Pancreas (tissue), 10 donors: ENCODE measurements at places on chromosomes 2 and 18. TPM values are rescaled to one million over a fixed set of nuclear protein-coding genes. Genes with fewer than 3 reads are reported as not detected.

- H3K27me3 ChIP-seq: no peaks in the 10 kb centered on the region
- H3K36me3 ChIP-seq: no peaks in the 10 kb centered on the region
- H3K27ac ChIP-seq: no peak overlapping the region
- no peak overlapping the region for H3K4me3 ChIP-seq
- H3K4me1 ChIP-seq: no peaks in the 10 kb centered on the region
Observed at GRCh38 chr18:13566941-13567746, 159.2 kb downstream of the FAM210A start.

DNA sequence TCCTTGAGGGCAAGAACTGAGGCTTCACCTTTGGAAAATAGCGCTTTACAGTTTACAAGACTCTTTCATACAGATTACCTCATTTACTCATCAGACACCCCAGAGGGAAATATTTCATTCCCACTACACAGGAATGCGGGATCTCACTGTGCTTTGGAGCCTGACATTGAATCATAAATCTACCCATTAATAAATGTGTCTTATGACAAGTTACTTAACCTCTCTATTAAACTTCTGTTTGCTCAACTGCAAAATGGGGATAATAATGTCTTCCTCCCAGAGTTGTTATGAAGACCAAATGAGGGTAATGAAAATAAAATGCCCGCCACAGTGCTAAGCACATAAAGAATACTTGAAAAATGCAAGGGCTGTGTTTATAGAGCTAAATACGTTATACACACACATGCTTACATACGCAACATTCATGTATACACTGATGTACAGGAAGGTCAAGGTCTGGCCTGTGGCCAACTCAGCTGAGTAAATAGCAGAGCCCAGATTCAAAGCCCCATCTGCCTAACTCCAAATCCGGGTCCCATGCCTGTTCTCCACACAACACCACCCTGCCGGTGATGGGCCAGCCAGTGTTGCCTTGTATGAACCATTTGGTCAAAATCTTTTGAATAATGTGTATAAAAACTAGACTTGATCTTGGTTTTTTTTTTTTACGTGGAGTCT, 77.8 kb upstream of the STPG4 start:
- H3K4me3 ChIP-seq: no peak overlapping the region
- H3K4me1 ChIP-seq: no peaks in the 10 kb centered on the region
- no peaks in the 10 kb centered on the region for H3K27me3 ChIP-seq
- DNase-seq: no peak
- H3K36me3 ChIP-seq: no peaks in the 10 kb centered on the region
- no peak overlapping the region for H3K27ac ChIP-seq

GRCh38 chr18:40926679-40927078, 1028.4 kb upstream of the PIK3C3 start:
- no peaks in the 10 kb centered on the region for H3K4me1 ChIP-seq
- no peaks in the 10 kb centered on the region for H3K27me3 ChIP-seq
- DNase-seq: no peak
- H3K4me3 ChIP-seq: no peak overlapping the region

- no peak overlapping the region for H3K27ac ChIP-seq
- DNase-seq: no peak
- no peak overlapping the region for H3K4me3 ChIP-seq
- H3K4me1 ChIP-seq: no peaks in the 10 kb centered on the region
- no peaks in the 10 kb centered on the region for H3K27me3 ChIP-seq
- H3K36me3 ChIP-seq: no peaks in the 10 kb centered on the region
Observed at GRCh38 chr2:33495683-33496082, 19.2 kb downstream of the RASGRP3 start.

DNA sequence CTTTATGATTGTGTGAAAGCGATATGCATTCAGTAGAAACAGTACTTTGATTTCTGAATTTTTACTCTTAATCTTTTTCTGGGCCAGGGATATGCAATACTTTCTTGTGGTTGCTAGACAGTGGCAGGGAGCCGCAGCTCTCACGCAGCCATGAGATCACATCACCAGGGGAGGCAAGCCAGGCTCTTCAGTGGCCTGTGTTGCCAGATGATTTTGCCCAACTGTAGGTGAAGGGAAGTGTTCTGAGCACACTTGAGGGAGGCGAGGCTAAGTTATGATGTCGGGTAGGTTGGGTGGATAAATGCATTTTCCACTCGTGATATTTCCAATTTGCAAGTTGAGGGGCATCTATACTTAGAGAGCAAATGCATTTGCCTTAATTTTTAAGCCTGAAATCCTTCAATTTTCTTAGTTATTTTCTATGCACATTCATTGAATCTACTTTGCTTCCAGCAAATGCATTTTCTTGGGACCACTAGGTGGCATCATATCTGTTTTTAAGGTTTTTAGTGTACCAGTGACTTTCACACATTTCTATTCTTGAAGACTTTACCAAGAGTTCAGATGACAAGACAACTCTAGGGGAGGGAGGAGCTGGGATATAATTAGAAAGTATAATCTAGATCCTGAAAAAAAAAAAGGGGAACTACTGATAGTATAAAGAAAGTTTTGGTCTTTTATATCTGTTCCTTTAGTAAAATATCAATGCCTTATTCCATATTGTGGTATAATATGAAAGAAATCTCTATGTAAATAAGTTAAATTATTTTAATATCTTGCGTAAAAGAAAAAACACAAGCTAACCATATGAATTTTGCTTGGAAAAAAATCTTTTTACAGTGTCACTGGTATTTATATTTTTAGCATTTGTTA, 643.3 kb downstream of the SOCS6 start:
- H3K27me3 ChIP-seq: no peaks in the 10 kb centered on the region
- DNase-seq: no peak
- H3K36me3 ChIP-seq: no peaks in the 10 kb centered on the region
- no peak overlapping the region for H3K27ac ChIP-seq

GRCh38 chr2:129752176-129752575, 227.3 kb upstream of the RAB6C start:
- no peak for DNase-seq
- no peaks in the 10 kb centered on the region for H3K27me3 ChIP-seq
- no peak overlapping the region for H3K27ac ChIP-seq

SERPINB11 gene
- polyA plus RNA-seq: not detected

GRCh38 chr2:17164550-17164949, 353.7 kb downstream of the RAD51AP2 start:
- H3K27me3 ChIP-seq: no peaks in the 10 kb centered on the region
- no peak overlapping the region for H3K27ac ChIP-seq
- H3K4me1 ChIP-seq: no peaks in the 10 kb centered on the region
- H3K36me3 ChIP-seq: no peaks in the 10 kb centered on the region
- DNase-seq: no peak

ANKRD36 gene
- polyA plus RNA-seq: 7.5 TPM

- H3K27me3 ChIP-seq: no peaks in the 10 kb centered on the region
- H3K4me1 ChIP-seq: no peaks in the 10 kb centered on the region
- no peak for DNase-seq
- no peak overlapping the region for H3K4me3 ChIP-seq
- peaks cover 4% of the 10 kb centered on the region for H3K36me3 ChIP-seq
Observed at GRCh38 chr18:9244376-9244775, 90.2 kb upstream of the TWSG1 start.

GRCh38 chr2:11875481-11875880, 129.0 kb downstream of the LPIN1 start:
- H3K4me1 ChIP-seq: peaks cover 12% of the 10 kb centered on the region
- no peak overlapping the region for H3K4me3 ChIP-seq
- no peaks in the 10 kb centered on the region for H3K27me3 ChIP-seq
- H3K27ac ChIP-seq: no peak overlapping the region

DNA sequence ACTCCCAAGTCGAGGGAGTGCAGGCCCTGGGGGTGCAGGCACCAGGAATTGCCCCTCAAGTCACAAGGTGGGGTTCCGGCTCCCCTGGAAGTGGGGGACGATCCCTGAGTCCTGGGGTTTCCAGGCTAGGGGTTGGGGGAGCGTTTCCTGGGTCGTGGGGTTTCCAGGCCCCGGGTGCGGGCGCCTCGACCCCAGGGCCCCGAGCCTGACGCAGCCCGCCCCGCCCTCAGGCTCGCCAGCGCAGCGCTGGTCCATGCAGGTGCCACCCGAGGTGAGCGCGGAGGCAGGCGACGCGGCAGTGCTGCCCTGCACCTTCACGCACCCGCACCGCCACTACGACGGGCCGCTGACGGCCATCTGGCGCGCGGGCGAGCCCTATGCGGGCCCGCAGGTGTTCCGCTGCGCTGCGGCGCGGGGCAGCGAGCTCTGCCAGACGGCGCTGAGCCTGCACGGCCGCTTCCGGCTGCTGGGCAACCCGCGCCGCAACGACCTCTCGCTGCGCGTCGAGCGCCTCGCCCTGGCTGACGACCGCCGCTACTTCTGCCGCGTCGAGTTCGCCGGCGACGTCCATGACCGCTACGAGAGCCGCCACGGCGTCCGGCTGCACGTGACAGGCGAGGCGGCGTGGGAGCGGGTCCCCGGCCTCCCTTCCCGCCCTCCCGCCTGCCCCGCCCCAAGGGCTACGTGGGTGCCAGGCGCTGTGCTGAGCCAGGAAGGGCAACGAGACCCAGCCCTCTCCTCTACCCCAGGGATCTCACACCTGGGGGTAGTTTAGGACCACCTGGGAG, 12.0 kb downstream of the SIGLEC15 start:
- no peaks in the 10 kb centered on the region for H3K36me3 ChIP-seq
- peak; percentile 81 for DNase-seq
- no peak overlapping the region for H3K27ac ChIP-seq
- no peak overlapping the region for H3K4me3 ChIP-seq
- H3K4me1 ChIP-seq: peaks cover 4% of the 10 kb centered on the region

DNA sequence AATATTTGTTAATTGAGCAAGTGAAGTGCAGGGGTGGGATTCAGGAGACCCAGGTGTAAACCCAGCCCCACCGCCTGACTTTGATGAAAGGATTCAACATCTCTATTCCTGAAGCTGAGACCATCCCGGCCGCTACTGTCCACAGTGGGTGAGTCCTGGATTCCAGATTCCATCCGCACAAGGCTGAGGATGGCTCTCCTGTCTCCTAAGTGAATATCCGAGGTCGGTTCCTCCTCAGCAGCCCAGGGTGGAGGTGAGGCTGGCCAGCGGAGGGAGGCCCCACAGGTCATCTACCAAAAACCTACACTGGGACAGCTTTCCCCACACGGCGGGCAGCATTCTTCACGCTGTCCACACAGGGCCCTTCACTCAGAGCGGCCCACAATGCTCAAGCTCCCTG, 57.6 kb downstream of the ACKR3 start:
- no peak overlapping the region for H3K27ac ChIP-seq
- peaks cover 9% of the 10 kb centered on the region for H3K4me1 ChIP-seq
- no peak overlapping the region for H3K4me3 ChIP-seq
- no peaks in the 10 kb centered on the region for H3K27me3 ChIP-seq
- DNase-seq: no peak
- H3K36me3 ChIP-seq: no peaks in the 10 kb centered on the region

DNA sequence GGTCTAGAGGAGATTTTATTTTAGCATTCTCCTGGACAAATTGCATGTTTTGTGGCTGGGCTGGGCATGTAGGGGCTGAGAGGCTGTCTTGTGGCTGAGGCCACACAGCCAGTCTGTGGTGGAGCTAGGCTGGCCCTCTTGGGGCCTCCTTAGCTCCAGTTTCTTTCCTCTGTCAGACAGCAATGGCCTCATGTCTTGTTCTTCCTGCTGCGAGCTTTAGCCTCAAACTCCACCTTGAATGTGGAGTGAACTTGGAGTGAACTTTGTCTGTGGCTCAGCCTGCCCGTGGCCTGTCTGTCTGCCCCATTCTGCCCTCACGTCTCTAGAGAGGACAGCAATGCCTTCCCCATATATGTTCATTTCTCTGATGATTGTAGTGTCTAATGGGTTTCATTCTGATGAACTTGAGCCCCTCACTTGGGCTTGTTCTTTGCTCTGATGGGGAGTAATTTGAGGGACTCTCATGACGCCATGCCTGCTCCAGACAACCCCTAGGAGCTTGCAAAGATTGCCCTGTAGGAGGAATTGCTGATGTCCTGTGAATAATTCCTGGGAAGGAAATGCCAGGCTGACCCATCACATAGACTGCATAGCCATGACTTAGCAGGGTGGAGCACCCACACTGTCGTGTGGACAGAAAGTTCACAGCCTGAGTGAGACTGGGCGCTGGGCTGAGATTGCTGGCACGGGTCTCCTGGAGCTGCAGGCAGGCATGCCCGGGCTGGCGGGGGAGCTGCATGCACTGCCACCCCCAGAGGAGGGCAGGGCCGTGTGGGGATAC, 42.6 kb downstream of the ASAP2 start:
- no peak overlapping the region for H3K4me3 ChIP-seq
- no peaks in the 10 kb centered on the region for H3K27me3 ChIP-seq
- no peaks in the 10 kb centered on the region for H3K36me3 ChIP-seq
- H3K4me1 ChIP-seq: peaks cover 21% of the 10 kb centered on the region
- DNase-seq: no peak
